ENCODE measurements at places on chromosomes 4 and X.

GRCh38 chr4:32133141-32133540 lies 1413.0 kb downstream of the PCDH7 start:
- no peak overlapping the region for H3K4me3 ChIP-seq
- H3K36me3 ChIP-seq: no peaks in the 10 kb centered on the region
- DNase-seq: no peak
- H3K4me1 ChIP-seq: no peaks in the 10 kb centered on the region

DNA sequence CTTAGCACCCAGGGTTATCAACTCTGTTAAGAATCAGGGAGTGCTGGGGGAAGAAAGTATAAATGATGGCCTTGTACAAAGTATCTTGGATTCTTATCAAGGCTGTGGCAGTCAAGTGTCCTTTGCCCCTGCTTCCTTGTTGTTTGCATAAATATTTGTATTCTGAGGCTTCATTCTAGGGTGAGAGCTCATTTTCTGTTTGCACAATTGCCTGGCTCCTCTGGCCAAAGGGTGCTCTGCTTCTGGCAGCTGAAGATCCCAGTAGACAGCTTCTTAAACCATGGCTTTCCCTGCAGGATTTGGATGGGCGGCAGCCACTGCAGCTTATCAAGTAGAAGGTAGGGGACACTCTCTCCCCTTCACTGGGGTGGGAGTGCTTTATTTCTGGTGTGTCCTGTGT lies at the start of gene GBA3:
Gene GBA3 (plus strand): TSS at position 202 of the 400 bp plus-strand sequence.
- DNase-seq: no peak
- H3K4me3 ChIP-seq: no peak within 1 kb of the TSS
- no peaks in the 10 kb centered on the region for H3K36me3 ChIP-seq
- H3K4me1 ChIP-seq: no peaks in the 10 kb centered on the region
- no peak within 1 kb of the TSS for H3K27ac ChIP-seq
- no peaks in the 10 kb centered on the region for H3K27me3 ChIP-seq

DNA sequence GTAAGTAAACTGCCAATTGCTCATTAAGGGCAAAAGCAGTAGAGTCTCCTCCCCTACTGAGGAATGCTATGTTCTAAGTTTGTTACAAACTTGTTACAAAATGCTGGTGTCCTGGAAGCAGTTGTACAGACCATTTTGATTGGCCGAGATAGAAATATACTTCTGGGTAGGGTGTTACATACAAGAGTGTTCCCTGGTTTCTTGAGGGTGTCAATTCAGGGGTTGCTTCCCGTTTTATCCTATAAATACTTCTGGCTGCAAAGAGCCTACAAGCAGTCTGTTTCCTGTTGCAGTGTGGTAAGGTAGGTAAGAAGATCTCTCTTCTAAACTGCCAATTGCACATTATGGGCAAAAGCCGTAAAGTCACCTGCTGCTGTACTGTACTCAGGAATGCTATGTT lies 5.7 kb downstream of the TRPC5OS start:
- no peaks in the 10 kb centered on the region for H3K4me1 ChIP-seq
- H3K4me3 ChIP-seq: no peak overlapping the region
- no peak overlapping the region for H3K27ac ChIP-seq
- no peaks in the 10 kb centered on the region for H3K27me3 ChIP-seq
- DNase-seq: no peak
- H3K36me3 ChIP-seq: no peaks in the 10 kb centered on the region

GRCh38 chr4:93018806-93019205 lies 715.0 kb downstream of the GRID2 start:
- no peaks in the 10 kb centered on the region for H3K36me3 ChIP-seq
- no peak overlapping the region for H3K4me3 ChIP-seq
- DNase-seq: no peak
- H3K27me3 ChIP-seq: no peaks in the 10 kb centered on the region
- H3K27ac ChIP-seq: no peak overlapping the region

DNA sequence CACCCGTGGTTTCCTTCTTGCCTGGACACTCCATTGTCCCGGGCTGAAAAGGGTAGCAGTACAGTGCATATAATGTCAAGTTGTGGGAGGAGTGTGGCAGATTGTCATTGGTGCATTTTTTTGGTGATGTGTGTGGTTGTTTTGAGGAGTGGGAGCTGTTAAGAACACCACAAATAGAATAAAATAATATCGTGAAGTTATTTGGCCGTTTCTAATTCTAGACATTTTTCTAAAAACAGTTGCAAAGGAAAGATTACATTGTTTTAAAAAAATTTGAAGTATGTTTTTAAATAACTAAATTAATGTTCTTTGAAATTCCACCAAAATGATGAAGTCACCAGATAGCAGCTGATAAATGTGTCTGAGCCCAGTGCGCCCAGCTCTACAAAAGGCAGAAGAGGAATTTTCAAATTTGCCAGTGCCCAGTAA lies 1.3 kb downstream of the PKD2 start:
- peaks cover 2% of the 10 kb centered on the region for H3K4me1 ChIP-seq
- H3K4me3 ChIP-seq: peak overlapping the region; percentile 97
- no peak overlapping the region for H3K27ac ChIP-seq
- no peak for DNase-seq
- no peaks in the 10 kb centered on the region for H3K27me3 ChIP-seq

GRCh38 chr4:36099509-36099908 lies 144.8 kb downstream of the ARAP2 start:
- H3K4me3 ChIP-seq: no peak overlapping the region
- H3K27ac ChIP-seq: no peak overlapping the region
- H3K4me1 ChIP-seq: no peaks in the 10 kb centered on the region
- no peaks in the 10 kb centered on the region for H3K27me3 ChIP-seq
- DNase-seq: no peak

DNA sequence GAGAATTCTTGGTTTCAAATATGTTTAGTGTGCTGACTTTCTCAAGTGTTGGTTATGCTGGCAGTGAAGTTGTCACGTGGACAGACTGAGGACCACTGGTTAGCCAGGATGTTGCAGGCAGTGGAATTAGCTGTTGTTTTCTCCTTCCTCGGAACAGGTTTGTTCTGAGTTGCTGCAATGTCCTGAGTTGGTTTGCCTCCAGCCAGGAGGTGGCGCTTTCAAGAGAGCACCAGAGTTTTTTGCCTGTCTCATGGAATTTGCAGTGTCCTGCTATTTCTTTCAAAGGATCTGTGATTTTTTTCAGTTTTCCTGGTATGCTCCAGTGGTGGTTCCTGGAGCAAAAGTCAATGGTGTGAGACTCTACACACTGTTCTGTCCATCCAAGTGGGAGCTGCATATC lies 158.1 kb upstream of the CXorf66 start:
- no peaks in the 10 kb centered on the region for H3K36me3 ChIP-seq
- 0 out of 2 replicates have a peak, but pooled peaks cover 2% of the 10 kb centered on the region for H3K4me1 ChIP-seq
- H3K4me3 ChIP-seq: no peak overlapping the region
- DNase-seq: no peak
- H3K27ac ChIP-seq: no peak overlapping the region
- no peaks in the 10 kb centered on the region for H3K27me3 ChIP-seq

GRCh38 chr4:100591161-100591876 lies 73.5 kb upstream of the EMCN start:
- H3K27me3 ChIP-seq: no peaks in the 10 kb centered on the region
- no peaks in the 10 kb centered on the region for H3K4me1 ChIP-seq
- DNase-seq: no peak
- no peaks in the 10 kb centered on the region for H3K36me3 ChIP-seq
- H3K27ac ChIP-seq: no peak overlapping the region

DNA sequence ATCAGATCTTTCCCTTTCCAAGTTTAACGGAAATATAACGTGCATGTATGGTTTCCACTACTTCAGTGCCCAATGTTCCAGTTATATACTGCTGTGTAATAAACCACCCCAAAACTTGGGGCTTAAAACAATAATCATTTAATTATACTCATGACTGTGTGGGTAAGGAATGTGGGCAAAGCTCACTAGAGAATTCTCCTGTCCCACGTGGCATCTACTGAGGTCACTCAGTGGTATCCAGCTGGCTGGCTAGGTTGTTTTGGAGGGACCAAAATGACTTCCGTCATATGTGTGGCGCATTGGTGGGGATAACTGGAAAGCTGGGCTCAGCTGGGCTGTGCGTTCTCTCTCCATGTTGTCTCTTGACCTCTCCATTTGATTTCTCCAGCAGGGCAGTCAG lies 18.5 kb downstream of the ZCCHC18 start:
- H3K36me3 ChIP-seq: no peaks in the 10 kb centered on the region
- H3K4me1 ChIP-seq: no peaks in the 10 kb centered on the region
- no peak overlapping the region for H3K27ac ChIP-seq

- H3K36me3 ChIP-seq: no peaks in the 10 kb centered on the region
- H3K4me3 ChIP-seq: no peak overlapping the region
Measured at GRCh38 chr4:88659055-88659889, 38.4 kb downstream of the NAP1L5 start.
